ENCODE measurements at places on chromosomes 3 and 15.

DNA sequence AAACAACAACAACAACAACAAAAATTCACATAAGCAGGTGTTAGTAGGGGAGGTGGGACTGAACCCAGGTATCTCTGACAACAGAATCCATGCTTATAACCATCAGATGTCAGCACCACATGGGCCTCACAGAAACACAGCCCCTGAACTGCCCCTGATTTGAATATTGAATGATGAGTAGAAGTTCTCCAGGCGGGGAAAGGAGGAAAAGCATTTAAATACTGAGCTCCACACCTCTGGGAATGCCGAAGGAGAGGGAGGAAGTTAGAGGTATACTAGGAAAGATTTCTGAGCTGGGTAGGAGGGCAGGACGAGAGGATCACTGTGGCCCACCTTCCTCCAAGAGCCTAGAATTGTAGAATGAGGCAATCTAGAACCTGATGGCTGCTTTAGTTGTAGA, 31.9 kb upstream of the EIF4A2 start:
- DNase-seq = no peak

- no peak for DNase-seq
These were observed 25.7 kb downstream of the LIPC start for GRCh38 chr15:58457466-58457965.

GRCh38 chr3:33171580-33171979, 47.0 kb downstream of the SUSD5 start:
- no peak for DNase-seq

GRCh38 chr3:169315996-169316395, 347.5 kb downstream of the MECOM start:
- DNase-seq = no peak
